ENCODE measurements at places on chromosomes 4 and X. TPM values are rescaled to one million over a fixed set of nuclear protein-coding genes. Genes with fewer than 3 reads are reported as not detected.

Gene SYTL5
- not detected for total RNA-seq

Gene MAGEE1
- total RNA-seq, result 1.8 TPM

Gene FHL1
- 8.5 TPM for total RNA-seq

Gene SRPX
- total RNA-seq, result not detected

Gene TMSB15A
- total RNA-seq, result not detected

Gene DRD5
- total RNA-seq, result not detected

Gene PHOX2B
- total RNA-seq, result not detected

Gene DACH2
- total RNA-seq, result not detected

Gene JAKMIP1
- total RNA-seq, result 16.9 TPM

Gene SMR3A
- not detected for total RNA-seq

Gene TNIP3
- 21.9 TPM for total RNA-seq

DNA sequence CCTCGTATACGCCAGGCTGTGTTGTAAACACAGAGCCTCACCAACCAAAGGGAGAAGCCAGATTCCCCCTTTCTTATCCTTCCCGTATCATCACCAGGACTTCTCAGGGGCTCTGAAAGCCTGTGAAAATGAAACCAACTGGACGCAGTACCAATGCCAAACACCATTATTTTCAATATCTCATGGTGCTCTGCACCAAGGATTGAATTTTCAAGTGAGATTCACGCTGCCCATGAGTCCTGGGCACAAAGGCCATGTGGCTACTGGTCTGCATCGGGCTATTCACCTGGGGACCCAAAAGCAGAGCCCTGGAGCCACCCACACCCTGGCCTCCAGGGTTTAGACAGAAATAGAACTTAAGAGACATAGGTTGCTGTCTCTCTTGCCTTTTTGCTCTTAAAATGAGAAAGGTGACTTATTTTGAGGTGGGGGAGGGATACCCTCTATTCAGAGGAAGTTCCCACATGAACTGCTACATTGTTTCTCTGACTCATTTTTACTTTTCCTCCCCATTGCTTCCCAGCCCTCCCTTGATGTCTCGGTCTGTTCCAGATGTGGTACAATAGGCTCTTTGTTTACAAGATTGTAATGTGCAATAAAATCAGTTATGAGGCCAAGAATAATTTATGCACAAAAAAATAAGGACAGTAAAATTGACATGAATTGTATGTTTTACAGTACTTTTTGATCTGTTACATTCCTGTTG, 55.4 kb downstream of the MAML3 start:
- DNase-seq, result no peak

DNA sequence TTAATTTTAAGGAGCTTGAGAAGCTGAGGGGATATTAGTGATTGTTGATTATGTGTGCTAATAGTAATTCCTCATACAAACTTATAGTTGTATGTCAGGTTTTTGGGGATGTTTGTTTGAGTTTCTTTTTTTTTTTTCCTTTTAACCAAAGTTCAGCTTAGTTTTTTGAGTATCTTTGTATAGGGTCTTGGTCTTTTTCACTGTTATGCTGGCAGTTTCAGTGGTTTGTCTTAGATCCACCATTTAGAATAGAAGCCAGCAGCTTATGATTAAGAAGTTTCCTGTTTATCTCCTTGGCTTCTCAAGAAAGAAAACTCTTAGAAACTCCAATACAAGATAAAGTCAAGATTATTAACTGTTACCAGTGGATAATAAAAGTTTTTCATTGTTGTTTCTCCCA, 16.1 kb downstream of the CPEB2 start:
- DNase-seq, result no peak

DNA sequence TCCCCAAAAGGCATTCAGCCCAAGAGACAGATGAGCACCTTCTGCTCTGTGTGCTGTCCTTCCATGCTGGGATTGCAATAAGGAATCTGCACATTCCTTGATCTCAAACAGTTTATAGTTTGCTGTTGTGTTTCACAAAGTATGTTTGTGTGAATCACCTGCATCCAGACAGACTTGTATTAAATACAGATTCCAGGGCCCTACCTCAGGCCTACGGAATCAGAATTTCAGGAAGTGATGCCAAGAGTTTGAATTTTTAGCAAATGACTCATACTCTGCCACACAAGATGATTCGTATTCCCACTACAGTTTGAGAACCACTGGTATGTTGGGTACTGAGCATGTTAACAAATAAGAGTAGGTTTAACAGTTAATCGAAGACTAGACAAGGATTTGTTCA, 7.0 kb downstream of the VAMP7 start:
- no peak for DNase-seq

GRCh38 chrX:142601792-142602191, 396.7 kb upstream of the MAGEC2 start:
- no peak for DNase-seq

- no peak for DNase-seq
Measured at GRCh38 chrX:100368167-100368566, 41.9 kb downstream of the PCDH19 start.

- no peak for DNase-seq
Measured at GRCh38 chrX:144586756-144587155, 660.5 kb upstream of the SPANXN1 start.

GRCh38 chrX:130158311-130158710, 7.3 kb downstream of the AIFM1 start:
- no peak for DNase-seq

DNA sequence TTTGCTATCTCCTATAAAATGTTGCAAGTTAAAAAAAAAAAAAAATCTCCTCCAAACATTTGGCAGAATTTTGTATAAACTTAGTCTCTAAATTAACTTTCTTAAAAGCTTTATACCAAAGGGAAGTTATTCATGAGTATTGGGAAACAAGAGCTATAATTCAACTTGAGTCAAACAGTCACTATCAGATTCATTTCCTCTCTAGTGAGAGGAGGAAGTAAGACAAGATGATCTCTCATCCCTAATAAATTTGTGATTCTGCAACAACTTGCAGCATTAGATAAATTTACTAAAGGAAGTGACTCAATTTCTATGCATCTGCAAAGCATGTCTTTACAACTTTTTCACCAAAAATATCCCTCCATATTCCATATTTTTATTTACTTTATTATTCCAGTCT, 135.4 kb upstream of the GNPDA2 start:
- DNase-seq, result no peak

- DNase-seq, result no peak
Measured at GRCh38 chr4:147447786-147448185, 33.1 kb upstream of the EDNRA start.

DNA sequence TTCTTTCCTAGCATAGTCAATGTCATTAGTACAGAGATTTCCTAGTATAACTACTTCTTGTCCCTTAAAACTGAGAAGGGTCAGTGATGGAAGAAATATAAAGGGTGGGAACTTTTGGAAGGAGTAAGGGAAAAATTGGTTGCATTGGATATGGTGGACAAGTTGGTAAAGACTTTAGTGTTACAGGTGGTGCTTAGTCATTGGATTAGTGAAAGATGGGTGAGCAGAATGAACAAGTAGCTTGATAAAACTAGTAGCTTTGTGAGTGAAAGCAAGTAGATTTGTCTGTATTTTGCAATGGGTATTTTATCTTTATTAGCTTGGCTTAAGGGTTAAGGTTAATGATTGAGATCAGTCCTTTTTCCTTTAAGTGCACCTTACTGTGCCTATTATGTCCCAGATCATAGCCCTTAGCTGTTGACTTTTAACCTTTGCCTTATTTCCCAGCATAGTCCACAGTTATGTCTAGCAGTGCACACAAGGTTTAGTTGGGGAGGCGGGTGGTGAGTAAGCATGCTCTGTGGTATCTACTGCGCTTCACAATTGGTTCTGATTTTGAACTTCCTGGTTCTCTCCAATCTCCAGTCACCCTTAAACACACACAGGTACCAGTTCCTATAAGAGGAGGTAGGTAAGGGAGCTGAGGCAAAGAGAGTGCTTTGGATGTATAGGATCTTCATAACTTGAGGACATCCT, 9.5 kb downstream of the WDR44 start:
- no peak for DNase-seq

DNA sequence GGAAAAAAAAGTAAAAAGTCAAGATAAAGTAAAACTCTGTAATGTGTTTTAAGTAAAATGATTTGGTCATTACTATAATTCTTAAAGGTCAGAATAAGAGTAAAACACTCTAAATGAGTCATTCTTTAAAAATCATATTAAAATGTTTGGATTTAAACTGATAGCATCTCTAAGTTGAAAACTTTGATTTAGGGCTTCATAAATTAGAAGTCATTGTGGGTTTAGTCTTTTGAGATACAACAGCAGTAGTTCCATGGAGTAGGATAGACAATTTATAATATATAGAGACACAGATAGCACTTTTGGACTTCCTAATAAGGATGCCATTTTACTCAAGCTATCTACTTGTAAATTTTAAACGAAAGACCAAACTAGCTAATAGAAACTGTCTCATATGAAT, 77.1 kb upstream of the PABPC4L start:
- no peak for DNase-seq

- DNase-seq, result no peak
Measured at GRCh38 chr4:41541687-41542094, 3.7 kb downstream of the LIMCH1 start.

DNA sequence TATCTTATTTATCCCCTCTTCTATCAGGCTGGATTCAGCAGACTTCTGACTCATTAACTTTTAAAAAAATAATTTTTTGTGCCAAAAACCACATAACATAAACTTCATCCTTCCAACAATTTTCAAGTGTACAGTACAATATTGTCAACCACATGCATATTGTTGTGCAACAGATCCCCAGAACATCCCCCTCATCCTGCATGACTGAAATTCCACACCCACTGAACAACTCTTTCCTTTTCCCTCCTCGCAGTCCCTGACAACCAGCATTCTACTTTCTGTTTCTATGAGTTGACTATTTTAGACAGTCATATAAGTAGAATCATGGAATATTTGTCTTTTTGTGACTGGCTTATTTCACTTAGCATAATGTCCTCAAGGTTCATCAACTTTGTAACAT, 2.2 kb upstream of the MID2 start:
- DNase-seq, result no peak

DNA sequence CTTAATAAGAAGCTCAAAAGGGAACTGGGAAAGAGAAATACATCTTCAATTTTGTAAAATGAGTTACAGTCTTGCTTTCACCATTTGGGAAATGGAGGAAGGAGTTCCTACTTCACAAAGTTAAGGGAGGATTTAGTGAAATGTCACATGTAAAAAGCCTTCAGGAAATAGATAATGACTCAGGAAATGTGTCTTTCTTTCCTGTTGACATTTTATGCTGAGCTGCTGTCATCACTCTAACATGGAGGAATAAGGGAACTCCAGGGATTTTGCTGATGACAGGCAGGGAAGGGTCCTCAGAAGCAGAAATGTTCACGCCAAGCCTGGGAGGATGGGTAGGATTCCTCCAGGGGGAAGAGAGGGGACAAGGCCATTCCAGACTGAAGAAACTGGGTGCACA, 251.1 kb downstream of the USP46 start:
- DNase-seq, result no peak

GRCh38 chrX:54818221-54818620, 10.7 kb downstream of the MAGED2 start:
- no peak for DNase-seq

- no peak for DNase-seq
Measured at GRCh38 chr4:38865445-38865844, 2.2 kb upstream of the FAM114A1 start.

- DNase-seq, result no peak
Measured at GRCh38 chr4:7689773-7690693, 249.6 kb downstream of the AFAP1 start.

DNA sequence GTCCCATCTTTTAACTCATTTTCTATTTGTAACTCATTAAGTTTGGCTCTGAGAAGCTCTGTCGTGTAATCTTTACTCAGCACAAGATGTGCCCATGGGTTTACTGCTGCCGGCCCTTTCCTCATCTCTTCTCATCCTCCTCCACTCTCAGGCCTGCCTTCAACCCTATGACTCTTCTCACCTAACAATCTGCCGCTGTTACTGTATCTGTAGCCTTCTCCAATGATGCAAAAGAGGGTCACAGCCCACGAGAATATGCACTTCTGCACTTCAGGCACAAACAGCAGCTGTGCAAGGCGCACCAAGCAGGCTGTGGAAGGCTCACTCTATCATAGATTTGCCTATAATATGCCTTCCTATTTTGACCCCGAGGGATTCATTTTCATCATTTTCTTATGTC, 546.5 kb upstream of the GALNTL6 start:
- no peak for DNase-seq

- DNase-seq, result no peak
Measured at GRCh38 chr4:162705130-162705803, 461.4 kb downstream of the NAF1 start.

GRCh38 chrX:74534569-74535038, 79.8 kb downstream of the RLIM start:
- DNase-seq, result no peak

DNA sequence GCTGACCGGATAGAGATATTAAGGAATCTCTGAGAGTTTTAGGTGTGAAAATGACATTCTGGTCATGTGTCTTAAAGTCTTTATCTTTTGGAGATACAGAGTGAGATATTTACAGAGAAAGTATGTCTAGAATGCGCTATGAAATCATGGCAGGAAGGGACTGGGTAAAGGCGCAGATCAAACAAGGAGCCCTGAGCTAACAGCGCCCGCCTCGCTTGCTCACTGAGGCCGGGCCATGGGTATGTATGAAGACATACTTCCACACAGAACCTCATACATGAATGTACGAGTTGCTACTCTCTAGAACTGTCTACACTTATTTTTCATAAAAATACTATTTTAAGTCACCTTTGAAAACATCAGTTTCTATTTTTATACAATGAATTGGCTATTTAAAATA, 20.0 kb downstream of the FAM53A start:
- no peak for DNase-seq

- DNase-seq, result no peak
Measured at GRCh38 chr4:20474119-20474518, 222.4 kb downstream of the SLIT2 start.

DNA sequence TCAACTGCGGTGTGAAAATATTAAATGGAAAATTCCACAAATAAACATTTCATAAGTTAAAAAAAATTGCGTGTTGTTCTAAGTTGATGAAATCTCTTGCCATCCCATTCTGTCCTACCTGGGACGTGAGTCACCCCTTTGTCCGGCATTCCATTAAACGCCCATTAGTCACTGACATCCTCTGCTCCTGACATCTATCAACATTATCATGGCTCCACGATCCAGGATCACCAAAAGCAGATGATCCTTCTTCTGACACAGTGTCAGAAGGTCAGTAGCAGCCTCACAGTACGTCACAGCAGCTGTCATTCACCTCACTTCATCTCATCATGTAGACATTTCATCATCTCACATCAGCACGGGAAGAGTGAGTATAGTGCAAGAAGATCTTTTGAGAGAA, 125.7 kb downstream of the ZNF827 start:
- DNase-seq, result no peak

GRCh38 chr4:117889978-117890377, 144.3 kb upstream of the NDST3 start:
- DNase-seq, result no peak

GRCh38 chrX:128739539-128739938, 687.3 kb upstream of the ACTRT1 start:
- no peak for DNase-seq

DNA sequence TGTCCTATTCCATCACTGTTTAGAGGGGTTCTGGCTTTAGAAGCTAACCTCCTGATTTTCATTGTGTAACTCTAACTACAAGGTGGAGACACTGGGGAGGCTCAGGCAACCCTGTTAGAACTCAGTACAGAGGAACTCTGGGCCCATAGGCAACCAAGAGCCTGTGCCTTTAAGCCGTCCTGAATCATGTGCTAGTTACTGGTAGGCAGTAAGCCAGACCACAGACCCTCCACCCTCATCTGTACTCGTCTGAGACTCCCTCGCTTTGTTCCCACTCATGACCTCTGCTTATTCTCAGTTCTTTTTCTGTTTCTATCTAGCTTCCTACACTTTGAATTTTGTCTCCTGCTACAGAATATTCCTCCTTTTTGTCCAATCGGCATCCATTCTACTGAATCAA, 31.4 kb downstream of the TBC1D1 start:
- DNase-seq, result no peak
